ENCODE measurements at places on chromosomes 2 and 18. TPM values are rescaled to one million over a fixed set of nuclear protein-coding genes. Genes with fewer than 3 reads are reported as not detected.

Gene G6PC2
- total RNA-seq = not detected

Gene NXPH2
- 3.4 TPM for total RNA-seq

Gene CNGA3
- total RNA-seq = 0.10 TPM

Gene LOXHD1
- total RNA-seq = 0.23 TPM

Gene SGPP2
- not detected for total RNA-seq

Gene SP140
- total RNA-seq = not detected

Gene C2orf68
- total RNA-seq = 47.5 TPM

Gene CACNB4
- 1.5 TPM for total RNA-seq

Gene CHMP1B
- 38.5 TPM for total RNA-seq

Gene DPP4
- total RNA-seq = 0.59 TPM

Gene RASGRP3
- total RNA-seq = 487 TPM

Gene SLC25A52
- 0.23 TPM for total RNA-seq

Gene OR6B2
- total RNA-seq = 0.23 TPM

Gene ARHGEF33
- total RNA-seq = 0.69 TPM

Gene ALPG
- not detected for total RNA-seq

Gene PDE1A
- total RNA-seq = 21.6 TPM

Gene SERPINB5
- total RNA-seq = not detected

Gene ID2
- total RNA-seq = 9.4 TPM

Gene HOXD9
- total RNA-seq = 0.56 TPM

Gene MROH2A
- total RNA-seq = 0.31 TPM

Gene MPP4
- total RNA-seq = 0.13 TPM

Gene CENPA
- total RNA-seq = 3.9 TPM

Gene RTP5
- not detected for total RNA-seq

Gene CFAP53
- 0.56 TPM for total RNA-seq

Gene CYS1
- 7.3 TPM for total RNA-seq

Gene GULP1
- total RNA-seq = 22.8 TPM

Gene LONRF2
- total RNA-seq = not detected
